ENCODE measurements at places on chromosomes 1 and 21.

DNA sequence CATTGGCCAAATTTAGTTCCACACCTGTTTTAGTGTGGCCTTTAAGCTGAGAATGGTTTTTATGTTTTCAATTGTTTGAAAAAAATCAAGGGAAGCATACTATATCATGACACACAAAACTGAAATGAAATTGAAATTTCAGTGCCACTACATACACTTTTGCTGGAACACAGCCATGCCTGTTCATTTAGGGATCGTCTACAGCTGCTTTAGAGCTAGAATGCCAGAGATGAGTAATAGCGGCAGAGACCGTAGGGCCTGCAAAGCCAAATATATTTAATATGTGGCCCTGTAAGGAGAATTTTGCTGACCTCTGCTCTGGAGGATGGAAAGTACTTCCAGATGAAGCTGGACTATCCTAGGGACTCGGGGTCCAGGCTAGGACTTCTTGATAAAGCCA lies 62.5 kb upstream of the LYST start:
- DNase-seq = no peak

DNA sequence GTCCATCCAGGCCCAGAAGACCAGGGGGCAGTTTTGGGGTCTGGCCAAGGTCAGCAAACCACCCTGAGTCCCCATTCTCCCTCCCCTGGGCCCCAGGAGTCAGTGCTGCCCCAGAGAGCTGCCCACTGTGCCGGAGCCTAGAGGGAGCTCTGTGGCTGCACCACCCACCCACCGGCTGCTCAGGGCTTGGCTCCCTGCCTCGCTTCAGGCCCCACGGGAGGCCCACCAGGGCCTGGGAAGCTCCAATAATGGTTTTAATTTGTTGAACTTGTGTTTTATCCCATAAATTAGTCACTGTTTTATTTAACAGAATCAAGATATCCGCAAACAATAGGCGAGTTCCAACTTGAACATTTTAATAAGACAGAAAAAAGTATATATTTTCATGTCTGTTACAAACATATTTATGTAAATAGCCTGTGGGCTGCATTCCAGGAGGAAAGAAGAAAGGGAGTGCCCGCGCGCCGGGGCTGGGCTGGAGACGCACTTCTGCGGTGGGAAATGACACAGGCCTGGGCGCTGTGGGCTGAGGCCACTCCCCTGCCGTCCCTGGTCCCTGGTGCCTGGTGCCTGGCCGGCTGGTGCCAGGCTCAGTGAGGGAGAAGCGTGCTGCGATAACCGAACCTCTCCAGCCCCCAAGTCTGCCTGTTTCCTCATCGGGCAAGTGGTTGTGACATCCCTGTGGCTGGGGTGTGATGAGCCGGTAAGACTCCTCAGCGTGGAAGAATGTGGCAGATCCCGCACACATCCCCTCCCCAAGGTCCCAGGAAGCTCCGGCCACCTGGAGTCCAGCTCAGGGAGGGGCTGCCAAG lies 160.5 kb downstream of the PEX14 start:
- DNase-seq = no peak

- DNase-seq = no peak
Observed at GRCh38 chr1:10626131-10626731, 151.5 kb downstream of the PEX14 start.

- no peak for DNase-seq
Observed at GRCh38 chr1:174013864-174014418, 8.2 kb downstream of the RC3H1 start.

DNA sequence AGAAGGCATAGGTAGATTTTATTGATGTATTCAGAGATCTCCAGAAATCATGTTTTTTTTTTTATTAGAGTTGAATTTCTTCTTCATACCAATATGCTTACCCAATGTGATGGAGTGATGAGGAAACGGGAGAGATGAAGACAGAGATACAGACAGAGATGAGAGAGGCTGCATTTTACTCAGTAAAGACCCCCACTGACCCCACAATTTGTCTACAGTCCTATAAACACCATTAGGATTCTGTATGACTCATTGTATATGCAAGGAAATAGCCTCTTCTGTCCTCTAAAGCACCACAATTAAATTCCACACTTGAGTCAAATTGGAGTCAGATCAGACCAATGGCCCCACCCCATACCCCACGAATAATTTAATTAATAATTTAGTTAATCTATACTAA lies 44.0 kb downstream of the RUNX1 start:
- no peak for DNase-seq

DNA sequence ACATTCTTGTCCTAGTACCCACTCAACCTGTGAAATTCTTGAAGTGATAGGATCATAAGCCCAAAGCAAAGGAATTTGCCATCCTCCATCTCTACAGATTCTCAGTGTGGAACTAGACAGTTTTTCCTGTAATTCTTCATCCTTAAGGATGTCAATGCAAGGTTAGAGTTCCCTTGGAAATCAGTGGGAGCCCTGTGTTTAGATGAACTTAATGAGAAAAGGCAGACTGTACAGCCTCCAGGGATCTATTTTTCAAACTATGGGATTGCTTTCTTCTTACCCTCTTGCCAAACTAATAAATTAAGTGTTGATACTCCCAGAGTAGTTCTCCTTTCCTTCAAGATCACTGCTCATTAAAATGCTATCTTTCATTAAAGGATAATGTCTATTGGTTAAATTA lies 78.1 kb upstream of the OLFM3 start:
- no peak for DNase-seq

DNA sequence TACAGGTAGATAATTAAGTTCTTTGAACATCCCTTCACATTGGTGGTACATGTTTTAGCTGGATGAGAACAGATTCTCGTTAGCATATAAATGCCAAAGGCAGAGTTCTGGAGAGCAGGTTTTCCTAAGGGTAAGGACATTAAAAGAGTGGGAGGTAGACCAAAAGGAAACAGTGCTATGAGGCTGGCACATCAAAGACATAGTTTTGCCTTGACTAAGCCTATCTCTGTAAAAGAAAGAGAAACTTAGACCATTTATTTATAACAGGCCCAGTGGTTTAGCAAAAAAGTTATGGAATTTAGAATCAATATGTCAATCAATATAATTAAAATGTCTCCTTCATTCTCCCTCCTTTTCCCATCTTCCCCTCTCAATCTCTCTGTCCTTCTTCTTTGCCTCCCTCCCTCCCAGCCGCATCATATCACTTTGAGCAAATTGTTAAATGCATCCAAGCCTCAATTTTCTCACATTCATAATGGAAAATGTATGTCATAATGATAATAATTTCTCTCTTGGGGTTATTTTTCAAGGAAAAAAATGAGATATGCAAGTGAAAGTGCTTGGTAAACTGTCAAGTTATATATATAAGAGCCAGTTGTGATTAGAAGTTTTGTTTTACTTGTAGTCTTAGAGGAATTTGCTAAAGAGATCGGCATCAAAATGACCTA lies 209.9 kb upstream of the SGIP1 start:
- DNase-seq = no peak

- no peak for DNase-seq
Observed at GRCh38 chr1:208565756-208566440, 321.7 kb upstream of the PLXNA2 start.

- DNase-seq = no peak
Observed at GRCh38 chr21:25039461-25040380, 567.6 kb downstream of the MRPL39 start.

- no peak for DNase-seq
Observed at GRCh38 chr1:241074507-241074906, 282.5 kb downstream of the RGS7 start.

GRCh38 chr1:62395291-62395690 lies 41.6 kb upstream of the USP1 start:
- DNase-seq = no peak

- no peak for DNase-seq
Observed at GRCh38 chr1:228060458-228061190, 21.9 kb upstream of the ARF1 start.

- DNase-seq = no peak
Observed at GRCh38 chr1:117618450-117619122, 12.7 kb downstream of the TENT5C start.

GRCh38 chr1:211381481-211382181 lies 55.0 kb downstream of the TRAF5 start:
- no peak for DNase-seq

- no peak for DNase-seq
Observed at GRCh38 chr1:39729030-39729429, 9.7 kb upstream of the PPIE start.

- no peak for DNase-seq
Observed at GRCh38 chr1:29865051-29865450, 628.7 kb downstream of the PTPRU start.

- no peak for DNase-seq
Observed at GRCh38 chr1:92210701-92211100, 7.0 kb upstream of the C1orf146 start.

DNA sequence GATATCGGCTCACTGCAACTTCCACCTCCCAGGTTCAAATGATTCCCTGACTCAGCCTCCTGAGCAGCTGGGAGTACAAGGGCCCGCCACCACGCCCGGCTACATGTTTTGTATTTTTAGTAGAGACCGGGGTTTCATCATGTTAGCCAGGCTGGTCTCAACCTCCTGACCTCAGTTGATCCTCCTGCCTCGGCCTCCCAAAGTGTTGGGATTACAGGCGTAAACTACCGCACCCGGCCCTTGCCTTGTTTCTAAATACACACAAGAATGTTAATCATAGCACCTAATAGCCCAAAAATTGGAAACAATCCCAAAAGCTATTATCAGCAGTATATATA lies 1.2 kb upstream of the MSTO1 start:
- no peak for DNase-seq

DNA sequence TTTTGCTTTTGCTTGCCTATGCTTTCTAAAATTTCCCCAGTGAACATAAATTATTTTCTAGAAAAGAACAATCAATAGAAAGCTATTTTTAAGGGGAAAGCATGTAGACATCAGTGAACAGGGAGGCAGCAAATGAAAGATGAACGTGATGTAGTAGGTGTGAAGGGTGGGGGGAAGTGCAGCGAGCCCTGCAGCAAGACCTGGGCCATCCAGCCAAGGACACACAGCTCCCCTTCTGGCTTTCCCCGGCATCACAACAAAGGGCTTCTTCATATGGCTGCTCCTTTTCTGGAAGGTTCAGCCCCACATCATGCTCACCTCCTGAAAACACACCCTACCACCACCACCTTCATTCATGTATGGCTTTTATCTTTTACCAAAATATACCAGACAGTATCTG lies 109.2 kb upstream of the ETS2 start:
- no peak for DNase-seq

- no peak for DNase-seq
Observed at GRCh38 chr1:23556635-23557470, 2.4 kb downstream of the ID3 start.

GRCh38 chr1:18949686-18950400 lies 6.6 kb downstream of the IFFO2 start:
- DNase-seq = no peak

DNA sequence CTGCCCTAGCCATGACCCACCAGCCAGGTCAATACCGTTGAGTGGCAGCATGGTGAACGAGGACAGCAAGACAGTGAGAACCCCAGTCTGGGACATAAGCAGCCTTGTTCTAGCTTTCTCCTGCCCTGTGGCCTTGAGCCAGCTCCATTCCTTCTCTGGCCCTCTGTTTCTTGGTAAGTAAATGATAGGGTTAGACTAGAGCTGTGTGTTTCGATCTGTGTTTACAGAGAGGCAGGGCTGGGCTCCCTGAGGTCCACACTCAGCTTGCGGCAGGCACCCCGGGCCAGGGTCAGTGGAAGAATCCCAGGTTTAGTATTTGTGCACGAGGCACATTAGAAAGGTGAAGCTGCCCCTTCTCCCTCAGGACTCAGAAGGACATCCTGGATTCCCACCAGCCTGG lies 27.3 kb downstream of the FOXO6 start:
- DNase-seq = no peak

DNA sequence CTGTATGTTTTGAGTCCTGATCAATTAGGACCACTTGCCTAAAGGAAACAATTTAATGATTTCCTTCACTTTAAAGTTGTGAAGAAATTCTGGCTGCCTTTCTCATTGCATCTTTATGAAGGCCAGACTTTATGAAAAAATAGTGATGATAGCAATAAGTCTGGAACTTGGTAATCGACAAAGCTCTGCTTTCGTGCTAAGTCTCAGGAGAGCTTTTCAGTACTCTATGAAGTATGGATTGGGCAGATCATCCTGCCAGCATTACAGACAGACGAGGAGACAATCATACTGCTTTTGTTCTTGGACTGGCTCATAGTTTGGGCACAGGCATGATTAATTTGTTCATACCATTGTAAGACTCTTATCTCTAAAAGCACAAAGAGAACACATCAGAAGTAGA lies 45.5 kb upstream of the KCNJ15 start:
- DNase-seq = no peak

DNA sequence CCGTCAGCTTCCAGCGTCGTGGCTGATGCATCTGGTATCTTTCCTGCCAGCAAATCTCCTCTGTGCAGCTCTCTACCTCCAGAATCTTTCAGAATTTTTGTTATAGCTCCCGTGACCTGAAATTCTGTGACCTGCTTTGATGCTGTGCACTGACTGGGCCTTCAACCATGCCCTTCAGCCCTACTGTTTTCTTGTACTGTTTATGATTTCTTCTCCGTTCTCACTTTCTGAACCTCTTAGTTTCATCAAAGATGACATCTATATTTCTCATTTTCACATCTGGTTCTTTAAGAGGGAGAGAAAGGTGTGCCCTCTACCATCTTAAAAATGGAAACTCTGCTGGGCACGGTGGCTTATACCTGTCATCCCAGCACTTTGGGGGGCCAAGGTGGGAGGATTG lies 5.7 kb downstream of the PRDM15 start:
- no peak for DNase-seq

DNA sequence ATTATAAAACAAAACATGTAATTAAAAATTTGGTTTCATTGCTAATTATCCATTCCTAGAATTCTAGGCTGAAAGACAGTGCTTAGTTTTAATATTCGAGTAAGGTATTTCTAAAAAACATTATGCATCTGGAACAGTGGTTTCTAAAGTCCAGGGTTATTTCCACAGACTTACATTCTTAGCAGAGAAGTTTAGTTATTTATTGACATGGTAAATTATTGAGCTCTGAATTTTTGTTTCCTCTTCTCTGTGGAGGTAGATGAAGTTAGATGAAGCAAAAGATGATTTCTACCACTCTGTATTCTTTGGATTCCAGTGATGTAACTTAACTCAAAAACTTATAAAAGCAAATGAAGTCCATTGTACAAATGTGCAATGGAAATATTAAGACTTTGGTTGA lies 709.4 kb downstream of the MRPL39 start:
- DNase-seq = no peak

DNA sequence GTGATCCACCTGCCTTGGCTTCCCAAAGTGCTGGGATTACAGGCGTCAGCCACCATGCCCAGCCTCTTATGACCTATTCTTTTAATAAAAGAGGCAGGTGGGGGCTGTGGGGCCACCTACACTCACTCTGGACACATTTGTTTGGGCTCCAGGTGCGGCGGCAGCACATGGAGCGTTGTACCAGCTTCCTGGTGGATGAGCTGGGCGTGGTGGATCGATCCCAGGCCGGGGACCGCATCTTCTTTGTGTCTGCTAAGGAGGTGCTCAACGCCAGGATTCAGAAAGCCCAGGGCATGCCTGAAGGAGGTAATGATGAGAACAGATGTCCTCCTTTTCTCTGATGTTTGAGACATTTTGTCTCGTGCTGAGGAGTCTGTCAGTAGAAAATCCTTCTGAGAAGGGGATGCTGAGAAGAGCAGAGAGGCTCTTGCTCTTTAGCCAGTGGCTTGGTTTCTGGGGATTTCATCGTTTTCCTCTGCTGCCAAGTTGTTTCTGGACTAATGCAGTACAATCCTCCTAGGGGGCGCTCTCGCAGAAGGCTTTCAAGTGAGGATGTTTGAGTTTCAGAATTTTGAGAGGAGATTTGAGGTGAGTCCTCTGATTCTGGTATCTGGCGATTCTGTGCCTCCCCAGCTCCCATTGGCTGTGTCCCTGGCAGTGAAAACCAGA lies 17.9 kb upstream of the MIIP start:
- no peak for DNase-seq

- no peak for DNase-seq
Observed at GRCh38 chr1:59071289-59071688, 225.6 kb upstream of the FGGY start.

All from stimulated activated CD4-positive, alpha-beta T cell treated with anti-CD3 and anti-CD28 coated beads, Interleukin-2, amount 100 ng/mL, for 4 hours (primary cell).